Urothelium cell line (cell line): ENCODE measurements at places on chromosomes 11 and 22.
A peak's percentile ranks its signal among the peaks of the same experiment; 100 is the strongest.

GRCh38 chr11:124483422-124483821 lies 37.9 kb upstream of the OR8B8 start:
- DNase-seq, result no peak

- no peak for DNase-seq
Observed at GRCh38 chr11:128428935-128429334, 158.4 kb downstream of the ETS1 start.

GRCh38 chr11:110513846-110514437 lies 84.2 kb downstream of the FDX1 start:
- no peak for DNase-seq

DNA sequence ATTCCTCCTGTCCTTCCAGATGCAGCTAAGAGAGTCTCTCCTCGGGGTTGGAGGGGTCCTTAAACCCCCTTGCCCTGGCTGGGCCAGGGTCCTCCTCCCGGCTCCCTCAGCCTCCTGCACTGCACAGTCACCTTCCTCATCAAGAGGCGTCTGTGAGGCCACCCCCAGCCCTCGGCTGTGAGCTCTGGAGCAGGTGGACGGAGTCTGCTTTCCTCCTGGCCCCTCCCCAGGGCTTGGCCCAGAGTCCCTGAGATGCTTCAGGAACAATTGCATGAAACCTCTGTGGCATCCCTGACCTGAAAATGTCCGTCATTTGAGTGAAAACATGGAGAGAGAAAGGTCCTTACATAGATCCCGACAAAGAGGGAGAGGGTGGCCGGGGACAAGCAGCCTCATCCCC lies 6.7 kb upstream of the FGF3 start:
- no peak for DNase-seq

DNA sequence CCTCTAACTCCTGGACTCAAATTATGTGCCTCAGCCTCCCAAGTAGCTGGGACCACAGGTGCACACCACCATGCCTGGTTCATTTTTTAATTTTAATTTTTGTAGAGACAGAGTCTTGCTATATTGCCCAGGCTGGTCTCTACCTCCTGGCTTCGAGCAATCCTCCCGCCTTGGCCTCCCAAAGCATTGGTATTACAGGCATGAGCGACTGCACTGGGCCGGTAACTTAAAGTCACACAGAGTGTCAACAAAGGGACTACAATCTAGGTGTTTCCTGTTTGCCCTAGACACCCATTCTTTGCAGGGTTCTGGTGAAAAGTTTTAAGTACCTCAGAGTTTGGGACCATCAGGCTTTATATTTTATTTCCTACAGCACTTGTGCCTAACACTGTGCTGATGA lies 8.4 kb downstream of the UVRAG start:
- DNase-seq, result no peak

GRCh38 chr22:17303441-17303839 lies 65.8 kb upstream of the CECR2 start:
- DNase-seq, result no peak

DNA sequence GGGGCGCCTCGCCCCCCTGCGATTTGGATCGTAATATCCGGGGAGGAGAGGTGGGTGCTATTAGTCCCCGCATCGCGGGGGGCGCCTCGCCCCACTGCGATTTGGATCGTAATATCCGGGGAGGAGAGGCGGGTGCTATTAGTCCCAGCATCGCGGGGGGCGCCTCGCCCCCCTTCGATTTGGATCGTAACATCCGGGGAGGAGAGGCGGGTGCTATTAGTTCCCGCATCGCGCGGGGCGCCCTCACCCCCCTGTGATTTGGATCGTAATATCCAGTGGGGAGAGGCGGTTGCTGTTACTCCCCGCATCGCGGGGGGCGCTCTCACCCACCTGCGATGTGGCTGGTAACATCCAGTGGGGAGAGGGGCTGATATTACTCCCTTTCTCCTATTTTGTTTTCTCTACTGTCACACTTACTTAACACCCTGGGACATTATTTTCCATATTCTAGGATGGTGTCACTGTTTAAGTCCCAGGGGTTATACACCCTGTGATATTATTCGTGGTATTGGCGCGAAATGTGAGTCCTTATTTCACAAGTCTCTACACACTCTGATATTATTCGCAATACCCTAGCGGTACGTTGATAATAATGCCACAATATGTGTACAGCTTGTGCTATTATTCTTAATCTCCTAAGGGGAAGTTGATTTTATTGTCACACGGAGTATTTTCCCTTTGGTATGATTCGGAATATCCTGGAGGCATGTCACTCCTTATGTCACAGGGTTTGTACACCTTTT lies 57.8 kb upstream of the ALDH3B2 start:
- peak; percentile 84 for DNase-seq
